ENCODE measurements at places on chromosomes 2 and 18.

DNA sequence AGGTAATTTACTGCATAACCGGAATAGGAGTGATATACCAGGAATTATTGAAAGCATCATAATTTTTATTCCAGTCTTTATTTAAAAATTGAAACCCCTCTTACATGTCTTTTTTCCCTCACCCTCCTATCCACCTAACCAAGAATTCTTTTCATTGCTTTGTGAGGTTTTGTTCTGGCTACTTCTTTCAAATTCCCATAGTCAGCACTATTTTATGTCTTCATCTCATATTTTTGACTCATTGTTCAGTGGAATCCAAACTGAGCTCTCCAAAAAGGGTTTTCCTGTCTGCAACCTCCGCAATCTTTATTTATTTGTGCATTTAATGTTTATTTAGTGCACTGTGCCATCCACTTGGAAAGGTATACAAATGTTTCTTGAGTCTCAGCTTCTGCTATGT, 128.5 kb downstream of the DOK6 start:
- no peak for DNase-seq

DNA sequence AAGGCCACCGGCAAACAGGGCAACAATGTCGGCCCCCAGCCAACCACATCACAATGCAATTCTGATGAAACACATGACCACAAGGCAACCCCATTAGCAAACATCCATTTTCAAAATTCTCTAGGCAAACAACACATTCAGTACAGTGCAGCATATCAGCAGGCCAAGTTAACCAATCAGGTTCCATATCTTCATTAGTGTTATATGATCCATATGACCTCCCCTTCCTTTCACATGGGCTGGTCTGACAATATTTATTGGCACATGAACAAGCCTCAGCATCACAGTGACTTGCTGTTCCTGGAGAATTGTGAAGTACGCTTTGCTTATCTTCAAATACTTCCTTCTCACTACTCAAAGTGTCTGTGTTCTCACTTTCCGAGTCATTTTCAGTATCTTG, 19.8 kb downstream of the RNF103 start:
- no peak for DNase-seq

GRCh38 chr18:23493654-23494053, 9.7 kb upstream of the RMC1 start:
- DNase-seq = no peak

DNA sequence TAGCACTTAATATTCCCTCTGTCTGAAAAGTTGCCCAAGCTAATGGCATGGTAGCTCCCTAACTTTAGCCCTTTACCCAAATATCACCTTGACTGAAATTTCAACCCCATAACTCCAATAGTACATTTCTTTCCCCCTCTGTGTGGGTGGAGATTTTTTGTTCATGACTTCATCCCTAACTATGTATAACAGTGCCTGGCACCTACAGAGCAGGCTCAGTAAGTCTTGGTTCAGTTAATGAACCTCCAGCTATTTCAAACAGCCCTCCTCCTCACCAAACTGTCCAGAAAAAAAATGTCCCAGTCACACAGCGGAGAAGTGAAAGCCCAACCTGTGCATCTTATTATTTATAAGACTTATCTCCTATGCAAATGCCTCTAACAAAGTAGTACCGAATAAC, 18.6 kb downstream of the BUB1 start:
- DNase-seq = no peak
